A549 (cell line): ENCODE measurements at places on chromosomes 11 and 22. TPM values are rescaled to one million over a fixed set of nuclear protein-coding genes. Genes with fewer than 3 reads are reported as not detected.

Gene ARHGAP42
- 5.0 to 5.4 TPM (median 5.1 TPM) in 3 replicates for polyA plus RNA-seq

Gene GP1BB
- polyA plus RNA-seq, result 0.48 to 1.1 TPM (median 0.63 TPM) in 3 replicates

Gene CRYBB2
- polyA plus RNA-seq, result not detected in 3 replicates

Gene JAM3
- 4.0 to 4.6 TPM (median 4.1 TPM) in 3 replicates for polyA plus RNA-seq

DNA sequence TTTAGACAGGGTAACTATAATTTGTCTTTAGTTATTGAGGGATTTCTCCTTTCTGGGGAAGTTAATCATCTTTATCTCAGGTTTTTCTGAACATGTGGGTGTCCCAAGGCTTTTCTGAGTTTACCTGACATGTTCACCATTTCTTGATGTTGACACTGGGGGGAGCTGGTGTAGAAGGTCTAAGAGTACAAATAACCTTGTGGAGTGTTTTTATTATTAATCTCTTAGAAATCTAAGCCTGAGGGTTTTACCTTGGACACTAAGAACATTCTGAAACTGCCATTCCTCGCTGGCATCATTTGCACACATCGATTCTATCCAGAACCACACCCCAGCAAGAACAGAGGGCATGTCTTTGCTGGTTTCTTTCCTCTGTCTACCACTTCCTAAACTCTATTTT, 15.6 kb upstream of the C11orf91 start:
- peak; percentile 62 for DNase-seq

- no peak for DNase-seq
Observed at GRCh38 chr22:32318361-32318760, 39.3 kb upstream of the RFPL3 start.

DNA sequence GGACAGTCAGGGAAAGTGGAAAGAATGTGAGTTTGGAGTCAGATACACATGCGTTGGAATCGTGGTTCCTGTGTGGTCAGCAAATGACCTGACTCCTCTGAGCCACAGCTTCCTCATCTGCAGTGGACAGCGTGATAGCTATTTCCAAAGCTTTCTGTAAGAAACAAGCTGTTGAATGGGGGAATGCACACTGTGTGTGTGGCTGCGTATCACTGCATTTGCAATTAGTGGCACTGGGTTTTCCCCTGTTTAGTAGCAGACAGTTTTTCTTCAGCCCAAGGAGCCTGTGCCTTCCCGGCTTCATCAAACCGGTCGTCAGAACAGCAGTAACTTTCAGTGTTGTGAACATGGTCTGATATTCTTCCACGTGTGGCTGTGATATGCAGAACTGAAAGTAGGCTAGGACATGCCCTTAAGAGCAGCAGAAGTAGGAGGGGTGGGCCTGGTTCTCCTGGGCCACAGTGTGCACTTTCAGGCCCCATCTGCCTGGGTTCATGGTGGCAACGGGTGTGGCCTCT, 121.5 kb downstream of the RRAS2 start:
- no peak for DNase-seq

- DNase-seq, result no peak
Observed at GRCh38 chr11:35144136-35144741, 5.3 kb downstream of the CD44 start.

GRCh38 chr22:42957544-42957943, 57.4 kb downstream of the PACSIN2 start:
- no peak for DNase-seq

DNA sequence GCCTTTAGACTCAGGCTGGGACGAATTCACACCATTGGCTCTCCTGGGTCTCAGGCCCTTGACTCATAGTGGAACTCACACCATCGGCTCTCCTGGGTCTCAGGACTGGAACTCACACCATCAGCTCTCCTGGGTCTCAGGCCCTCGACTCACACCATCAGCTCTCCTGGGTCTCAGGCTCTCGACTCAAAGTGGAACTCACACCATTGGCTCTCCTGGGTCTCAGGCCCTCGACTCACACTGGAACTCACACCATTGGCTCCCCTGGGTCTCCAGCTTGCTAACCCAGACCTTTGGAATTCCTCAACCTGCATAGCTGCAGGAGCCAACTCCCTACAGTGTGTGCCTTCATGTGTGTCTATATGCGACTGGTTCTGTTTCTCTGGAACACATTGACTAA, 56.7 kb downstream of the SHISAL1 start:
- DNase-seq, result no peak

DNA sequence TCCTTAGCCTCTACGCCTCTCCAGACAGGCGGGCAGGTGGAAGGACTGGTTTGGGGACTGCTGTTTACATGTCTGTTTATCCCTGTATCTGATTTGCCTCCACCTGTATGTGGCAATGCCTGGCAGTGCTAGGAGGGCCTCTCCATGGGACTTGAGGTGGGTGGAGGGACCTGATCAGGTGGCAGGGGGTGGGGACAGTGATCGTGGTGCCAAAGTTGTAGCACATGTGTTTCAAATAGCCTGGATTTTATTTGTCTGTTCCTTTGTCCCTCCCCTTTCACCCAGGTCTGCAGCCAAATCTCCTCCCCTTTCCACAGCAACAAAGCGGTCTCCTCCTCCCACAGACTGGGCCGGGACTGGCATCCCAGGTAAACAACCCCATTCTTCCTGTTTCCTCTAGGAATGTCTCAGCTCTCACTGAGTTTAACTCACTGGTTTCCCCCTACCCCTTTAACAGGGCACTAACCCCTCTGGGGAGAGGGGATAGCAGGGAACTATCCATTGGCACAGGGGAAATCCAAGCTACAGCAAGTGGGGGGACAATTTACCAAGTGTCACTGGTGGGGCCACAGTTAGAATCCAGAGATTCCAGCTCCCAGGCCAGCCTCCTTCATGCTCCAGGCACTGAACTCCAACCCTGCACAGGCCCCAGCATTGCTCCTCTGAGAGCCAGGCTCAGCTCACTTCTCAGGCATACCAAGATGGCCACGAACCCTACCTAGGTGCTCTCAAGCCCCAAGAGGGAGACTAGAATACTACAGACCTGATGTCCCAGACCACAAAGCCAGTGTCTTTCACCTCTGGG, 22.9 kb upstream of the TLCD5 start:
- no peak for DNase-seq
